ENCODE measurements at places on chromosomes 7 and 10.

- no peak for DNase-seq
Measured at GRCh38 chr7:288671-289101, 1.3 kb upstream of the FOXL3 start.

- no peak for DNase-seq
Measured at GRCh38 chr7:1966631-1967200, 266.0 kb downstream of the MAD1L1 start.

DNA sequence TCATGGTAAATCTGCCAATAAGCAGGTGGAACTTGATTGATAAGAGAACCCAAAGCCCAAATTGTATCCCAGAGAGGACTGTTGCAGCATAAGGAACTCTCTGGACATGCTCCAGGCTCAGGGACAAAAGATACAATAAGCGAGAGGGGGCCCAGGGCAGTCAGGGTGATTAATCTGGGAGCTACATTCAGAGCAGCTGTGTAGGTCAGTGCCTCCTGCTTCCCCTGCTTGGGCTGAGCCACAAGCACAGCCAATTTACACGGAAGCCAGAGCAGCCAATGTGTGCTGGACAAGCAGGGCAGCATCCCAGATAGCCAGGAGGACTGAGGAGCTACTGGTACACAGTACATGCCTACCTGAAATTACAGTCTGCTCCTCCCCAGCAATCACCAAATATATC is 24.2 kb downstream of the MYPN start:
- no peak for DNase-seq

GRCh38 chr10:102814873-102815661 is 22.1 kb downstream of the CYP17A1 start:
- DNase-seq = no peak

DNA sequence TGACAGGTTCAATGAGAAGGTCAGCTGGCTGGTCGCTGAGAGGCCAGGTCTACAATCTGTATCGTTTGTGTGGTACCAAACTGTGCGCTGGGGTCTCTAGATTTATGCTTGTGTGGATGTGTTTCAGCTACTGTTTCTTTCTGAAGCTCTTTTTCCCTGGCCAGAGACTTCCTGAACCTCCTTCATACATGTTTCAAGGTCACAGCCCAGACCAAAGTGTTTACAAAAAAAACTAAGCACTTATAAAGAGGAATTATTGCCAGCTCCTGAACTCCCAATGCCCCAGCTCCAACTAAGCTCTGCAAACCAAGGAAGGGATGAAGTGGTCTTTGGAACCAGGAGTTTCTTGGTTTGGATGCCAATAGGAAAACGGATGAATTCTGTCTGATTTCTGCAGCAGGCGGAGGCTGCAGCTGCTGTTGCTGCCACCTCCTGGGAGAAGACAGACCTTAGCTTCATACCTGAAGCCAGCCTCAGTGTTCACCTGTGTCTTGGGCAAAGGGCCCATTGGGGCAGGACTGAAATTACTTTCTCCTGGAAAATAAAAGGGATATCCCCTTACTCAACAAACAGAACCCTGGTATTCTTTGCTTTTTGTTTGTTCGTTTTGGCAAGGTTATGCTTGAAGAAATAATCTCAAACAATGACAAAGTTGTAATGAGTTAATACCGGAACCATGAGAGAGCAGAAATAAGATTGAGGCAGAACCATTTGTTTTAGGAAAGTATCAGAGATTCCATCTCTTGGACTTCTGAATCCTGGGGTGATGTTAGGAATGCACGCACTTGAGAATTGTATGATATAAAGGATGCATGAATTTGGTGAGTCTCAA is 24.6 kb upstream of the MKLN1 start:
- no peak for DNase-seq

DNA sequence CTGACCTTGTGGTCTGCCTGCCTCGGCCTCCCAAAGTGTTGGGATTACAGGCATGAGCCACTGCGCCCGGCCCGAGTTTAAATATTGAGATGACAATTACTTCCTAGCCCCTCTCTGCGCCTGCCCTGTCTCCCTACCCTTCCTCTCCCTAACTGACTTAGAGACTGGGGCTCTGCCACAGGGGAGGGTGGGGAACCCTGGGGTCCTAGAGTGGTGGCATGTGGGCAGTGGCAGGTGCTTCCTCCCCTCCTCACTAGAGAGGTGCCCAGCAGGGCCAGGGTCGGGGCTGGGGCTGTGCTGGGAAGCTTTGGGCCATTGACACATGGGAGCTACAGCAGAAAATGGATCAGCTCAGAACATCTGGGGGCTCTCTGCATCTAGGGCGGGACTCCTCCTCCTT is 7.0 kb upstream of the ACHE start:
- DNase-seq = no peak

DNA sequence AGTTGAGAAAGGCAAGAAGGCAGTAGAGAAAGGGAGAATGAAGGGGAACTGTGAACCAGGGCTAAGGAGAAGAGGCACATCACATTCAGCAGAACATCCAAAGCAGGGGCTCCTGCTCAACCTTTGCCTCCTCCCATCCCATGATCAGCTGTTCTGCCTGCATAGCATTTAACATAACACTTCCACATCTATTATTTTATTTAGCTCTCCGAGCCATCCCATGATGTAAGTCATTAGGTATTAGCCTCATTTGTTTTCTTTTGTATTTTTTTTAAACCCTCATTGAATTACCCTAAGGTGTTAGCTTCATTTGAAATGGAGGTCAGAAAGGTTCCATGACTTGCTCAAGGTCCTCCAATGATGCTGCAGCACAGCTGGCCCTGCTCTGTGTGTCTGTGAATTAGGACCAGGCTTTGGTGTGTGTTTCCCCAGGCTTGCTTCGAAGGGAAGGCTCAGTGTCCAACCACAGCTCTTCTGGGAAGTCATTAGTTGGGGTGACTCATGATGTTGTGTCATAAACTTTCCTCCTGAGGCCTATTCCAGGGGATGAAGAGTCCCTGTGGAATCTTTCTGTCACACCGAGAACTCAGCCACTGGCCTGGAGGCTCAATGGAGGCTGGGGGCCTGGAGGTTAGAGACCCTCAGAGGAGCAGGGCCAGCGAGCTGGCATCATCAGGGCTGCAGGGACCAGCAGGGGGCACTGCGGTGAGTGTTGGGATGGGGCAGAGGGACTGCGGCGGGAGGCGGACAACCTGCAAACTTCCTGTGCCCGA is 16.5 kb downstream of the NPFFR1 start:
- DNase-seq = no peak

DNA sequence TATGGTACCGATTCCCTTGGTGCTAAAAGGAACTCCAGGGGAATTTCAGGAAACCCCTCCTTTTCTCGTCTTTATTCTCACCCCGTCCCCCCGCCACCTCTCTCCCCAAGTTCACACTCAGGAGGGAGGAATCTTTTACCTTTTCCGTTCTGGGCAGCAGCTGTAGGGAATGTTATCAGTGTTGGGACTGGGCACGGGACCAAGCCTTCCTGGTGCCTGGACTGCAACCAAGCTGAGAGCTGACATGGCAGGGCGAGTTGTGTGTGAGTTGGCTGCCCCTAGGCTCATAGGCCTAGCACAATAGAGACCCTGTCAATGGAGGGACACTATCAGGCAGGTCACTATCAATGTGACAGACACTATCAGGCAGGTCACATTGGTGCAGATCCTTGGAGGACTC is 121.4 kb downstream of the TCF7L2 start:
- DNase-seq = no peak
